ENCODE measurements at places on chromosomes 1 and 21.

- peak; percentile 44 for DNase-seq
These were observed 194.6 kb downstream of the ST6GALNAC3 start for GRCh38 chr1:76269155-76269554.

GRCh38 chr21:29105218-29105617 is 25.2 kb upstream of the MAP3K7CL start:
- DNase-seq = peak; percentile 65

- DNase-seq = no peak
These were observed 118.2 kb downstream of the FAF1 start for GRCh38 chr1:50841791-50842387.

DNA sequence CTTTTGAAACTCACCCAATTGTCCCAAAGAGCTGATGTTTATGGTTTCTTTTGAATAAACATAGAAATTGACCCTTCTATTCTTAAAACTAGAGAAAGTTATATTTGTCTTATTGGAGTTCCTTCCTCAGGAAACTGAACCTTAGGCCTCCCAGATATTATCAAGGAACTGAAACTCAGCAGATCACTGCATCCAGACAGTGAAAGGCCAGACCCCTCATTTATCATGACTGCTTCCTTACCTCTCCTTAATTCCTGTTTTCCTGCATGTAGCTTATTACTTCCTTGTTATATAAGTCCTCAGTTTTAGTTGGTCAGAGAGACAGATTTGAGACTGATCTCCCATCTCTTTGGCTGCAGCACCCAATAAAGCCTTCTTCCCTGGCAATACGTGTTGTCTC is 27.5 kb downstream of the SLC22A15 start:
- no peak for DNase-seq

DNA sequence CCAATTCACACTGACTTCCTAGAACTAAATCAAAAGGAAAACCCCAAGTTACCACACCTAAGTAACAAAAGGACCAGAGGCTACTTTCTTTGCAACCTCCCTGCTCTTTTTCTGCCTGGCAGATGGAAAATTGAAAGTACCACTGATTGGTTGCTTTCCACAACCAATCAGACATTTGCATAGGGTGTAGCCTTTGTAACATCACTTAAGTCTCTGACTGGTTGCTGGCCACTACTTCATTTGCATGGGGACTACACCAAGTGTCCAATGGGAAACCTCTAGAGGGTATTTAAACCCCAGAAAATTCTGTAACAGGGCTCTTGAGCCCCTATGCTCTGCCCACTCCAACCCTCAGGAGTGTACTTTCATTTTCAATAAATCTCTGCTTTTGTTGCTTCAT is 365.0 kb downstream of the LTN1 start:
- no peak for DNase-seq

DNA sequence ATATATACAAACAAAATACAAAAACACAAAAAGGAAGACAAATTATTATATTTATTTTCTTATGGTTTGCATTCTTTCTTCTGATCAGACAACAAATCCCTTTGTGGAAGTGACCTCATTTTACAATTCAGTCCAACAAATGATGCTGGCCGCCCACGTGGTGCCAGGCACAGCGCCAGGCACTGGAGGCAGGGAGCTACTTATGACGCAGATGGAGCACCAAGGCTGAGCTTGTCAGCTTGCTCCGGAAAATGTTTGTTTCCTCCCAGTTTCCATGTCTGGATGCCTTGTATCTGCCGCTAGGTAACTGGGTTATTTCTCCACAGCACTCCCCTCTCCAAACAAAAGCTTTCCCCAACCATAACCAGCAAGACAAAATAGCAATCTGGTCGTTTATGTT is 30.7 kb upstream of the CD34 start:
- no peak for DNase-seq

GRCh38 chr1:84467298-84467697 is 11.8 kb upstream of the RPF1 start:
- no peak for DNase-seq

GRCh38 chr1:247330548-247331171 is 1.0 kb downstream of the ZNF496 start:
- peak; percentile 22 for DNase-seq

DNA sequence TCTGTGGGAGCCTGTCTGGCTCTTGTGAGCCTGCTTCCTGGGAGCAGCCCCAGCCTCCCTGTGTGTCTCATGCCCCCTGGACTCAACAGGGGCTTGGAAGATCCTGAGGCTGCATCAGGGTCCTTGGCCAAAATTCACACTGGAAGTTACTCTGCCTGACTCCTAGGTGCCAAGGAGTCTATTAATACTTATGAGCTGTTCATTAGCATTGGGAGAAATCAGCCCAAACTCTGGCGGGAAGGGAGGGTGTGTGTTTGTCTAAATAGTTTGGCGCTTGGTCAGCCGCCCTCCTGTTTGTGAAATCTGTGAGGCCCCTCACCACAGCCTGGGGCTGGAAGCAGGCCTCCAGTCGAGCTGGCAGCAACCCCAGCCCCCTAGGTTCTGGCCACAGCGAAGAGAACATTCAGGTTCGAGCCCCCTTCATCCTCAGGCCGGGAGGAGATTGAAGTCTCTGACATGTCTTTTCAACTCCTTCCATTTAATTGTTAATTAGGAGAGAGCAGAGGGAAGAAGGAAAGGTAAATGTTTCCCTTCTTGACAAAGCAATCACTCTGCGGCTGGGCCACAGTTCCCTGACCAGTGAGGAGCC is 82.1 kb upstream of the F3 start:
- DNase-seq = no peak

GRCh38 chr1:158014731-158015320 is 21.4 kb downstream of the KIRREL1 start:
- DNase-seq = no peak

GRCh38 chr1:82221721-82222120 is 421.0 kb downstream of the ADGRL2 start:
- DNase-seq = no peak

GRCh38 chr1:15160626-15161025 is 7.1 kb downstream of the TMEM51 start:
- DNase-seq = no peak

All from hepatocyte (in vitro differentiated cells).